ENCODE measurements at places on chromosomes 16 and 17.
A peak's percentile ranks its signal among the peaks of the same experiment; 100 is the strongest.

- no peak for DNase-seq
Measured at GRCh38 chr16:24668481-24669061, 60.9 kb upstream of the TNRC6A start.

- DNase-seq = no peak
Measured at GRCh38 chr17:18966831-18967624, 15.1 kb downstream of the SLC5A10 start.

- DNase-seq = no peak
Measured at GRCh38 chr17:8859027-8859803, 8.3 kb downstream of the PIK3R6 start.

DNA sequence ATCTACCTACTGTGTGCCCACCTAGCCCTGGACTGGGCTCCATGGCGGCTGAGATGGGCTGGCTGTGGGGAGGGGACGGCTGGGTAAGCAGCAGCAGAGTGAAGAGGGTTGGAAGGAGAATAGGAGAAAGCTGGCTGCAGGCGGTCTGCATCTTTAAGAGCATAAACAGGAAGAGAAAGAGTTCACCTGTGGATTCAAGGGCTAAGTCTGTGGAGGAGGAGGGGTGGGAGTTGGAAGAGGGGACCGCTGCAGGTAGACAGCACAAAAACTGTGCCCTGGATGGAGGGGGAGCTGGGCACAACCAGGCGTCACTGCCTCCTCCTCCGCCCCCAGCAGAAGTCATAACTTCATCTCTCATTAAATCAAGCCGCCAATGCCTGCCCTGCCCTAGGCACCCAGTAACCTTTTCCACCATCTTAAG is 677 bp downstream of the SLC13A2 start:
- no peak for DNase-seq

- DNase-seq = no peak
Measured at GRCh38 chr16:56298116-56298515, 106.8 kb downstream of the GNAO1 start.

- DNase-seq = no peak
Measured at GRCh38 chr17:71202449-71202848, 918.4 kb upstream of the SOX9 start.

- DNase-seq = peak; percentile 72
Measured at GRCh38 chr16:88533932-88534637, 36.1 kb upstream of the ZC3H18 start.

DNA sequence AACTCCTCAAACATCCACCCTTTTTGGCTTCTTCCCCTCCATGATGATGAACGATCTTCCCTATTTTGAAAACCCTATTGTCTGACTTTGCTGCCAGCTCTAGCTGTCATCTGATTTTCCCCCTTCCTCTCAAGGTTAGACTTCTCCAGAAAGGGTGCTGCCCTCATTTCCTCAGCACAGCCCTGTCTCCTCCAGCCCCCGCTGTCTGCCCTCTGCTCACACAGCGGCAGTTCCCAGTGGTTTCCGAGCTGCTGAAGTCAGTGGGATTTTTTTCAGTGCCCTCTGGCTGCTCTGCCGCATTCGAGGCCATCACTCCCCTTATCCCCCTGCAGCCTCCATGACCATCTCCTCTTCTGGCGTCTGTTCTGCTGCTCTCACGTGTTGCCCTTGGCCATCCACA is 26.6 kb upstream of the C17orf107 start:
- no peak for DNase-seq

DNA sequence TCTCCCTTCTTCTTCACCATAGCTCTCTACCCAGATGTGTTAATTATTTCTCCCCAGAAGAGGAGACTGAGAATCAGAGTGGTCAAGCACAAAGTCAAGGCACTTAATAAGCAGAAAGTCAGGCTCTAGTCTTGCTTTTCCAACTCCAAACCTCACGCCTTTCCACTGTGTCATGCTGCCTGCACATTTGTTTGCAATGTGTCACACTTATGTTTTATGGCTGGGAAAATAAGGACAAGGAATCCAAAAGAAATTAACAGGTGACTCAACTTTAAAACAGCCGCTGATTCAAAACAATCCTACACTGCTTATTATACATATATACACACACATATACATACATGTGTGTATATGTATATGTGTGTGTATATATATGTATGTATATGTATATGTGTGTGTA is 255.7 kb upstream of the DYNLRB2 start:
- no peak for DNase-seq

Measured in HEK293T (cell line).